ENCODE measurements at places on chromosomes 1 and 21.

- no peak for DNase-seq
Measured at GRCh38 chr1:10759413-10760200, 36.8 kb downstream of the CASZ1 start.

GRCh38 chr1:77412820-77413530 is 131.2 kb downstream of the AK5 start:
- DNase-seq, result no peak

- DNase-seq, result no peak
Measured at GRCh38 chr21:36415375-36415774, 30.2 kb downstream of the CHAF1B start.

- DNase-seq, result no peak
Measured at GRCh38 chr1:31467005-31467674, 54.1 kb downstream of the SERINC2 start.

DNA sequence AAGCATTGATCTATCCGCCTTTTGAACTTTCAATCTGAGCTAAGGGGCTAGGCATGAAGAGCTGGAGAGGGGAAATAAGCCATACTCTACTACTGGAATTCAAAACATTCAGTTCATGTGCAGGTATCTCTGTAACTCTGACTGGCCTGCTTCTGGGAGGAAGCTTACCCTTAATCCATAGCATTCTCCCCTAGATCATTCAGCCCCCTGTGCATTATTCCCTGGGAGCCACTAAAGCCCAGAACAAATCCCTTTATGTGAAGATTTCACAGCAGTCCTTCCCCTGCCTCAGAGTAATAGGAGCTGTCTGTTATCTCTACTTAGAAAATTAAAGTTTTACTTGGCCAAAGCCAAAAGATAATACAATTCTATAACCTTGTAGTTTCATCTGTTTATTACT is 300.7 kb downstream of the SEC16B start:
- DNase-seq, result no peak

GRCh38 chr21:35520302-35520701 is 471.2 kb upstream of the RUNX1 start:
- DNase-seq, result no peak

Data from hepatic stellate cell (primary cell).